ENCODE measurements at places on chromosomes 4 and X. TPM values are rescaled to one million over a fixed set of nuclear protein-coding genes. Genes with fewer than 3 reads are reported as not detected.

Gene NPY2R
- total RNA-seq = 6.5 TPM

Gene FGF5
- not detected for total RNA-seq

GRCh38 chr4:13922459-13922858 lies 294.9 kb upstream of the BOD1L1 start:
- no peak for DNase-seq
- H3K4me1 ChIP-seq = peaks cover 11% of the 10 kb centered on the region
- no peaks in the 10 kb centered on the region for H3K36me3 ChIP-seq

DNA sequence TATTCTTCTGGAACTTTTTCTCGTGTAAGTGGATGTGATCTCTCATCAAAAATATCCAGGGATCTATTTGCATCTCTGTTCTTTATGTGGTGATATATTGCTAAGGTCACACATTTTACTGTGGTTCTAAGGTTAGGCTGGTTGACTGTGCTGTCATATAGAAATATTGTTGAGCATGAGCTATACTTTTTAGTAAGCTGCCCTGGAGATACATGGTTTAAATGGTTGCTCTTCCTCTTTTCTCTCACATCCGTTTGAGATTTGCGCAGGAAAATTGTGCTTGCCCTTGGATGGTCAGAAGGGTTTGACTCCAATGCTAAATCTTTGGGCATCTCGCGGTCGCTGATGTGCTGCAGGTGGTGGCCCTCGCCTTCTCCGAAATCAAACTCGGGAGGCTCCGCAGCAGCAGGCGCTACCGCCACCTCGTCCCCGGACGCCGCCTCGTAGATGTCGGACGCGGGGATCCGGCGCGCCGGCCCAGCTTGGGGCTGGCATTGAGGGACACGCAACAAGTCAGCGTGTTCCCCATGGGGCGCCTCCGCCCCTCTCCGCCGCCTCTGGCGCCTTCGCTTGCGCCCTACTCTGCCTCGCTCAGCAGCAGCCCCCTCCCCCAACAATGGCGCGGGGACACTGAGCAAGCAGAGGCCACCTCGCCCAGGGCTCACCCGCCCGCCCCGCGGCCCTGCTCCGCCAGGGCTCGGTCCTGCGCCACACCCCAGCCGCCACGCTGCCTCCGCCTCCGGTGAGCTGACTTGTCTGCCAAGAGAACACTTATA lies 154.5 kb downstream of the MSN start:
- no peaks in the 10 kb centered on the region for H3K36me3 ChIP-seq
- no peak for DNase-seq
- no peaks in the 10 kb centered on the region for H3K27me3 ChIP-seq
- no peaks in the 10 kb centered on the region for H3K4me1 ChIP-seq

GRCh38 chr4:80903020-80903419 lies 127.5 kb upstream of the BMP3 start:
- DNase-seq = no peak
- no peak overlapping the region for H3K27ac ChIP-seq
- no peaks in the 10 kb centered on the region for H3K4me1 ChIP-seq
- no peaks in the 10 kb centered on the region for H3K36me3 ChIP-seq

Gene GAGE1
- not detected for total RNA-seq

Gene PAGE2B
- not detected for total RNA-seq

Gene MAGEA10
- not detected for total RNA-seq

DNA sequence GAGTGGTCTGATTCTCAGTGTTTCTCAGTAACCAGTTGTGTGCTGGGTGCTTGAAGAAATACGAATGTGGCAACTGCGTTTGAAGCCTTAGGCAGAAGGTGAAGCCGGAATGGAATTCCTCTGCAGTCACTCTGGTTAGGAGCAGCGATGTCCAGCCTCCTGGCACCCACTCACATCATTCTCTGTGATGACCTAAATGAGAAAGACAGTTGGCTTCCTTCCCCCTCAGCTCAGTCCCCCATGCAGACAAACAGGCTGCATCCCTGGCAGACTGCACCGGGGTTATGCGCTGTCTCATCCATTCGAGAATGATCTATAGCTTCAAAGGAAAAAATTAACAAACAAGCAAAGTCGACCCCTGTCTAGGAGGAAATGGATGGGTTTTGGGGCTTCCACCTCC lies 170.1 kb upstream of the SCML1 start:
- no peak for DNase-seq
- peak overlapping the region; percentile 1 for H3K27ac ChIP-seq
- H3K4me1 ChIP-seq = peaks cover 17% of the 10 kb centered on the region
- no peaks in the 10 kb centered on the region for H3K36me3 ChIP-seq
- H3K4me3 ChIP-seq = no peak overlapping the region

DNA sequence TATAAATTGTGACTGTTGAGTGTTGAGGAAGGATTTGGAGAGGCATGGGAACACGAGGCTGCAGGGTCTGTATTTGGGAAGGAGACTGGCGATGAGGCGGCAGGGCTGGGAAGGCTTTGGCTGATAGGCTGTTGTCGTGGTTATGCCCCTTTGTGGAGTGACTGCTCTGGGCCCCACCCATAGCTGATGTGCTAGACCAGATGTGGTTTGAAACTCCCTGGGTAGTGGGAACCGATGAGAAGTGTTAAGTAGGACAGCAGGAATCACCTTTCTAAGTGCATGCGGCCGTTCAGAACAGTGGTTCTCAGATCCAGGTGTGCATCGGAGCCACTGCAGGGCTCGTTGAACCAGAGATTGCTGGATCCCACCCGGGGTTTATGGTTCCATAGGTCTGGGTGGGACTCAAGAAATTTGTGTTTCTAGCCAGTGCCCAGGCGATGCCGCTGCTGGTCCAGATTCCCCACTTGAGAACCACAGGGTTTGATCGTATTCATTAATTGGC lies 42.3 kb downstream of the TBC1D14 start:
- no peaks in the 10 kb centered on the region for H3K36me3 ChIP-seq
- no peaks in the 10 kb centered on the region for H3K4me1 ChIP-seq
- no peak for DNase-seq
- no peaks in the 10 kb centered on the region for H3K27me3 ChIP-seq
- H3K4me3 ChIP-seq = no peak overlapping the region
- no peak overlapping the region for H3K27ac ChIP-seq

Gene GAGE2A
- not detected for total RNA-seq

Gene CSAG3
- total RNA-seq = not detected

Gene BMX
- 10.0 TPM for total RNA-seq

DNA sequence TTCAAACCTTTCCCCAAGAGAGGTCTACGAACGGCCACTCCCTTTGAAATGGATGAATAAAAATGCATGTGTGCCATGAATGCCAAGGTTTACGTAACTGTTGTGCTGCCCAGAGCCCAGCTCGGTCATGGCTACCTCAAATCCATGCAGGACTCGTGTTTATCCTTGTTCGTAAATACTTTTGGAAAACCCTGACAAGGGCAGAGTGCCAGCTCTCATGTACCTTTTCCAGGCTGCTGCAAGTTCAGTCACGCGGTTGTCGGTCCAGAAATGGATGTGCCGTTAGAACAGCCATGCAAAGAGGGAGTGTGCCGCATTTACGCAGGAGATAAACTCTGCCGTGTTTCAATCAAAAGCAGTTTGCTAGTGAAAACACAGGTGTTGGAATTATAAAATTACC lies 123.4 kb downstream of the AMELX start:
- no peaks in the 10 kb centered on the region for H3K36me3 ChIP-seq
- peaks cover 26% of the 10 kb centered on the region for H3K4me1 ChIP-seq
- H3K4me3 ChIP-seq = peak overlapping the region; percentile 60
- H3K27me3 ChIP-seq = no peaks in the 10 kb centered on the region

Gene NKRF
- 3.8 TPM for total RNA-seq

Gene SLC39A8
- 12.1 TPM for total RNA-seq

DNA sequence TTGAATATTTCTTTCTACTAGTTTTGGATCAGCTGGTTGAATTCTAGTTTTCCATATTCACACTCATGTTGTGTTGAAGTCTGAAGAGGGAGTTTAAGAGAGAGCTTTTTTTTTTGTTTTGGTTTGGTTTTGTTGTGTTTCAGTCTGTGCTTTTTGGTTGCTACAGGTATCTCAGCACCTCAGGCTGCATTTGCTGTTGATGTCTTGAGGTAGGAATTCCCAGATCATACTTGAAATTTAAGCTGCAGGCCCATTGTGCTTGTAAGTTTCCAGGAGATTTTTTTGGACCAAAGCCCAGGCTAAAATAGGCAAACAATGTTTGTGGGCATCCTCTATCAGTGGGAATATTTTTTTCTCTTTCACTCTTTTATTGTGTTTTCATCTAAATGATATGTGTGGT lies 190.2 kb upstream of the AGA start:
- no peak for DNase-seq
- no peaks in the 10 kb centered on the region for H3K4me1 ChIP-seq
- H3K4me3 ChIP-seq = no peak overlapping the region
- no peaks in the 10 kb centered on the region for H3K27me3 ChIP-seq
- no peaks in the 10 kb centered on the region for H3K36me3 ChIP-seq
- H3K27ac ChIP-seq = no peak overlapping the region

DNA sequence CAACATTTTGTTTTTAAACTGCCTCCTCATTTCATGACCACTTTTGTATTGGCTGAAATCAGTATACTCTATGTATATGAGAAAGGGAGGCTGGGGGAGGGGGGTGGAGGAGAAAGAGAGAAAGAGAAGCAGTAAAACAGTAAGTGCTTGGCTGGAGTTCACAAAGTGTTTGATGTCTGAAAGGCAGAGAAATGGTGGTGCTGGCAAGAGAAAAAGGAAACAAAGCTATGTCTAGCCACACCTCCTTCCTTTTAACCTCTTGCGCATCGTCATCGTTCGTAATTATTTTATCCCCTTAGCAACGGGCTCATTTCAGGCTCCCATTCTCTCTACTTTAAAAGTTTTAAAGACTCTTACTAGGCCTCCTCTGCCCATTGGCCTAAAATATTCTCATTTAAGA lies 25.6 kb downstream of the RPA4 start:
- peaks cover 30% of the 10 kb centered on the region for H3K4me1 ChIP-seq
- H3K4me3 ChIP-seq = no peak overlapping the region
- no peak for DNase-seq
- no peak overlapping the region for H3K27ac ChIP-seq
- no peaks in the 10 kb centered on the region for H3K27me3 ChIP-seq

DNA sequence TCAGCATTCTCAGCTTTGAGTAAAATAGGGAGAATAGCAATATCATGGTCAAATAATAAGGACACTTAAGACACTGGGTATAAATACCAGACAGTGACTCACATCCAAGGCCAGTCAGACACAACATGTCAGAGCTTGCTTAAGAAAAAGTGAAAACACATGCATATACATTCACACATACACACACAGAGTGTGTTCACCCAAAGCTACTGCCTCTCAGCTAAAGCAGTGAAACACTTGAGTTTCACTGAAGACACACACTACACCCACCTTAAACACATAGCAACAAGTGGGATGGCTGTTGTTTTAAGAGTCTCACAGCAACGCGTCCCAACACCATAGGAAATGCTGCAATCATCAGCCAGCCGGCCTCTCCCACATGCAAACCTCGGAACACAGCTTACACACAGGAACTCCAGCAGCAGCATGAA lies 14.4 kb downstream of the SHROOM4 start:
- H3K4me3 ChIP-seq = no peak overlapping the region
- no peak overlapping the region for H3K27ac ChIP-seq
- DNase-seq = no peak

Gene GAK
- total RNA-seq = 111 TPM

GRCh38 chrX:39816871-39817731 lies 280.7 kb downstream of the BCOR start:
- H3K36me3 ChIP-seq = no peaks in the 10 kb centered on the region
- H3K27me3 ChIP-seq = no peaks in the 10 kb centered on the region
- peaks cover 27% of the 10 kb centered on the region for H3K4me1 ChIP-seq
- H3K4me3 ChIP-seq = no peak overlapping the region

DNA sequence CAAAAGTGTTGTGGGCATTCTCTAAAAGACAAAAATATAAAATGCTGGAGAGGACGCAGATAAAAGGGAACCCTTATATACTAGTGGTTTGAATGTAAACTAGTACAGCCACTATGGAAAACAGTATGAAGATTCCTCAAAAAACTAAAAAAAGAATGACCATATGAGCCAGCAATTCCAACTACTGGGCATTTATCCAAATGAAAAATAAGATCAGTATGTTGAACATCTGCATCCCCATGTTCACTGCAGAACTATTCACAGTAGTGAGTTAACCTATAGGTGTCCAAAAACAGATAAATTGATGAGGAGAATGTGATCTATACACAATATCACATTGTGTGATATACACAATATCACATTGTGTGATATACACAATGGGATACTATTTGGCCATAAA lies 1615.3 kb downstream of the PCDH18 start:
- no peaks in the 10 kb centered on the region for H3K36me3 ChIP-seq
- no peak overlapping the region for H3K27ac ChIP-seq
- H3K27me3 ChIP-seq = no peaks in the 10 kb centered on the region
- no peak overlapping the region for H3K4me3 ChIP-seq
- no peaks in the 10 kb centered on the region for H3K4me1 ChIP-seq

GRCh38 chrX:30039768-30040167 lies 175.6 kb upstream of the MAGEB2 start:
- no peak for DNase-seq
- H3K4me1 ChIP-seq = no peaks in the 10 kb centered on the region
- no peak overlapping the region for H3K4me3 ChIP-seq
- H3K27ac ChIP-seq = no peak overlapping the region
- no peaks in the 10 kb centered on the region for H3K27me3 ChIP-seq

Gene SEPSECS
- total RNA-seq = 3.4 TPM

- no peak for DNase-seq
- no peak overlapping the region for H3K27ac ChIP-seq
- no peaks in the 10 kb centered on the region for H3K36me3 ChIP-seq
- no peak overlapping the region for H3K4me3 ChIP-seq
- H3K4me1 ChIP-seq = no peaks in the 10 kb centered on the region
Observed at GRCh38 chrX:137245183-137245582, 211.4 kb upstream of the GPR101 start.

GRCh38 chrX:15173411-15173810 lies 96.5 kb downstream of the ASB9 start:
- no peak overlapping the region for H3K4me3 ChIP-seq
- H3K27ac ChIP-seq = no peak overlapping the region
- H3K36me3 ChIP-seq = no peaks in the 10 kb centered on the region
- DNase-seq = no peak
- no peaks in the 10 kb centered on the region for H3K27me3 ChIP-seq

Gene MAGEA4
- total RNA-seq = not detected

Gene NAP1L3
- 14.0 TPM for total RNA-seq

Gene SYNPO2
- 313 TPM for total RNA-seq

DNA sequence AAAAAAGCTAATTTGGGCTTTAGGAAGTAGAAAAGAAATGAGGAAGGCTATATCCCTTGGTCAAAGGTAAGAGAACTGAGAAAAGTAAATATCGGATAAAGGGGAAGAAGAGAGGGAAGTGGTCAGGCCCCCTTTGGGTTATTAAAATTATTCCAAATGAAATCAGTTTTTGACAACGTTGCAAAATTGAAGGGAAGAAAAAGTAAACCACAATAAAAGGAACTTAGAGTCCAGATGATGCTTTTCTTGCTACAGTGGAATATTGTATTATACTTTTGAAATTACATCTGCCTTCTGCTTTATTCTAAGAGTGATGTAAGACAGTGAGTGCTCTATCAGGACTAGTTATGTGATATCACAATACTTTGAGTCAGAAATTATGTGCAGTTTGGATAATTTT lies 59.4 kb upstream of the RBPJ start:
- H3K36me3 ChIP-seq = no peaks in the 10 kb centered on the region
- no peak for DNase-seq
- H3K27me3 ChIP-seq = no peaks in the 10 kb centered on the region
- no peak overlapping the region for H3K4me3 ChIP-seq
- H3K4me1 ChIP-seq = no peaks in the 10 kb centered on the region

All from thoracic aorta (tissue), 2 donors.